ENCODE measurements at places on chromosomes 11 and 22.

DNA sequence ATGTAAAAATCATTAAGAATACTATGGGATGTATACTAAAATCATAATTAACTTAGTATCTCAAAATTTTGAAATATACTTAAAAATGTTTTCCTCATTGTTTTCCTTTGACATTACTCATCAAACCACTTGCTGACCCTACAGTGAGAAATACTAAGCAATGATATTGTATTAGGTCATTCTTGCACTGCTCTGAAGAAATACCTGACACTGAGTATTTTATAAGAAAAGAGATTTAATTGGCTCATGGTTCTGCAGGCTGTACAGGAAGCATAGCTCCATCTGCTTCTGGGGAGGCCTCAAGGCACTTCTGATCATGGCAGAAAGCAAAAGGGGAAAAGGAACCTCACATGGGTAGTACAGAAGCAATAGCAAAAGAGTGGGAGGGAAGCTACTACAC lies 950.9 kb upstream of the CHORDC1 start:
- peak; percentile 13 for DNase-seq

- peak; percentile 90 for DNase-seq
These were observed 36.6 kb downstream of the KCNJ1 start for GRCh38 chr11:128830290-128831173.

DNA sequence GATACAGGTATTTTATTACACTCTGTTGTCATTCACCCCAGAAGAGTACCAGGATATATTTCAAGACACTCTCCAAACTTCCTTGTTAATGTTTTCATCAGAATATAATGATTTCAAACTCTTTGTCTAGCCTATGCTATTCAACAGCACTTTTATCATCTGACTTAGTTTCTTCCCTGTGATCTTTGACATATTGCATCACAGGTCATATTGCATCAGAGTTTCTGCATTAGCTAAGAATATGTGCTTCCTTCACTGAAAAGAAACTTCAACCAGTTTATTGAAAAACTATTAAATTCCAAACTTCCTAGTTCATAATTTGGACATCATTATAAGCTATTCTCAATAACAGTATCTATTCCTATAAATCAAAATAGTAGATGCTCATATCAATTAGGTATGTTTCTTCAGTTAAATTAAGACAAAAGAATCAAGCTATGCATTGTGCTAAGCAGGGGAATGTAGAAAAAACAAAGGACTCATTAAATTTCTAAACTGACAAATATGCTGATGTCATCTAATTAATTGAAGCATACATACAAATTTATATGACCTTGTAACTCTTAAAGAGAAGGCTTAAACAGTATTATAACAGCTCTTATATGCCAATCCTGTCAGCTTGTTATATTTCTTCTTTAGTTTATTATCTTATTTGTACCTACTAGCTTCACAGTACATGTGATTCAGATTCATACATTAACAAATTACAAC lies 361.8 kb upstream of the LUZP2 start:
- no peak for DNase-seq

- DNase-seq = no peak
These were observed 46.2 kb downstream of the WT1 start for GRCh38 chr11:32388871-32389770.

DNA sequence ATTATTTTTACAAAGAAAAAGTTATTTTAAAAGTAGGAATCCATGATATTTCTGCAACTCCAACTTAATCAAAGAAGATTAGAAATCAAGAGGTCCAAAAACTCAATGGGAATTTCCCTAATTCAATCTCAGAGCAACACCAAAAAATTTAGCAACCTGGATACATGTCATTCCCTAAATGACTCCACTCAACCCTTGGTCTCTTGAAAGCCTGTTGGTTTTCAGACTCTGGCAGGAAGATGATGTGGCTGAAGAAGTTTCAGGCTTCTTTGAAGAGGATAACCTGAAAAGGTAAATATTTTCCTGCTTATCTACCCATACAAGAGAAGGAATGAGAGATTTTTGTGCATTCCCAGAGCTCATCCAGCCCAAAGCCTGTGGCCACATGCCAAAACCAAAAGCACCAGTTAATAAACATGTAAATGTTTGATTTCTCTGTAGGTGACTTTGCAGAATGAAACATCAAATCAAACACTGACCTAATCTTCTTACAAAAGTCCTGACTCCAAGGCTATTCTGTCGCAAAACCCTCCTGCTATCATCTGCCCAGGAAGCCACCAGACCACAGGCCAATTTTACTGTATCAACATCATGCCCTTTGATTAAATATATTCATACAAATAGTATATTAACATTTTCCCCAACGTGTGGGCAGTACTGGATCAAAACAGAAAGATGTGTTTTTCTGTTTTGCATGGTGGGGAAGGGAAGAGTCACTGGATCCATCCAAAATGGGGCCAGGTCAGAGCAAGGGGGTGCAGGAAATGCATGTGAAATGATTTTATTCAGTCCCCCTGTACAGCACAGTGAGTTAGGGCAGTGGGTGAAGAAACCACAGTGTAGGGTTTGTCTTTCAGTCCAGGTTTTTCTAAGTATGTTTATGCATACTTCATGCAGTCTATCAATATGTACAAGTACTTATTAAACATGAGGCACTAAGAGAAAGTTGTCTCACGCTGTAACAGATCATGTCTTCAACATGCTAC lies 38.8 kb downstream of the SMCO4 start:
- no peak for DNase-seq

Data from Kasumi-1 (cell line).